ENCODE measurements at places on chromosomes 2 and 18. TPM values are rescaled to one million over a fixed set of nuclear protein-coding genes. Genes with fewer than 3 reads are reported as not detected.

DNA sequence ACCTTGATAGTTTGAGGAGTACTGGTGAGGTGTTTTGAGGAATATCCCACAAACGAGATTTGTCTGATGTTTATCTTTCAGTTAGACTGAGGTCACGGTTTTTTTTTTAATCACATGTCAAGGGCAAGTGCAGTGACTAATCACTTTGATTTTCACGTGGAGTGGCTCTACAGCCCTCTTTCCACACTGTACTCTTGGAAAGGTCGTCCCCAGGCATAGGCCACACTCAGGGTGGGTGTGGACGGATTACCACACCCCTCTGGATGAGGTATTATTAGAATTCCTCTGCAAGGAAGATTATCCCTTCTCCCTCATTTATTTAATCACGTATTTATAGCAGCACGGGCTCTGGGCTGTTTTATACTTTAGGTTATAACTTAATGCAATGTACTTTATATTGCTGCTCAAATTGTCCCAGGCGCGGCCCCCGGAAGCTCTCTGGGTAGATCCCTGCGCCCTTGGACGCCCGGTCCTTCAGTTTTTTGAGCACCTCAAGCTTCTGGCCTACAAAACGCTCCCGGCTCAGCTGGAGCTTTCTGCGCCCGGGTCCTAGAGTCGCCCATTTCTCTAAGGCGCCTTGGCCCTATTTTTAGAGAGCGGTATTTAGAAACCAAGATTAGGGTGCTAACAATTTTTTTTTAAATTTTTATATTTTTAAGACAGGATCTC lies 515 bp upstream of the PLEKHB2 start:
- peaks cover 10% of the 10 kb centered on the region for H3K4me1 ChIP-seq
- no peaks in the 10 kb centered on the region for H3K27me3 ChIP-seq
- no peaks in the 10 kb centered on the region for H3K36me3 ChIP-seq
- DNase-seq = peak; percentile 43
- peak overlapping the region; percentile 99 for H3K4me3 ChIP-seq

DNA sequence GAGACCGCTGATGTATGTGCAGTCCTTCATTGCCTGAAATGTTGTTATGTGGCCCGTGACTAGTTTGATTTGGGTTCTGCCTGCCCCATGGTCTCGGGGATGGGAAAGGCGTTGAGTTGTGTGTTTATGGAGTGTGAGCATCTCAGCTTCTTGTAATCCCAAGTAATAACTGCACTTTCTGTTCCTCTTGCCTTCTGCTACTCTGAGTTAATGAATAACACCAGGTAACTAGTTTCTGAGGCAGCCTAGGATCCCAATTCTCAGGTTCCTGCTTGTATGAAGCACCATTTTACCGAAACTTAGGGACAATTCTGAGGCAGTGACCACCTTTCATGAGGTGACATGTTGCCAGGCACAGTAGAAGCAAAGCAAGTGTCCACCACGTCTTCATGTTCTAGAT lies 170.0 kb downstream of the ALK start:
- H3K4me3 ChIP-seq = no peak overlapping the region
- no peak overlapping the region for H3K27ac ChIP-seq
- DNase-seq = no peak
- no peaks in the 10 kb centered on the region for H3K4me1 ChIP-seq

ZNF892 gene
- 3.4 TPM for polyA plus RNA-seq

GRCh38 chr2:231017231-231017598 lies 20.1 kb upstream of the C2orf72 start:
- H3K4me1 ChIP-seq = no peaks in the 10 kb centered on the region
- DNase-seq = no peak
- no peaks in the 10 kb centered on the region for H3K36me3 ChIP-seq
- peaks cover 11% of the 10 kb centered on the region for H3K27me3 ChIP-seq
- H3K4me3 ChIP-seq = no peak overlapping the region

DNA sequence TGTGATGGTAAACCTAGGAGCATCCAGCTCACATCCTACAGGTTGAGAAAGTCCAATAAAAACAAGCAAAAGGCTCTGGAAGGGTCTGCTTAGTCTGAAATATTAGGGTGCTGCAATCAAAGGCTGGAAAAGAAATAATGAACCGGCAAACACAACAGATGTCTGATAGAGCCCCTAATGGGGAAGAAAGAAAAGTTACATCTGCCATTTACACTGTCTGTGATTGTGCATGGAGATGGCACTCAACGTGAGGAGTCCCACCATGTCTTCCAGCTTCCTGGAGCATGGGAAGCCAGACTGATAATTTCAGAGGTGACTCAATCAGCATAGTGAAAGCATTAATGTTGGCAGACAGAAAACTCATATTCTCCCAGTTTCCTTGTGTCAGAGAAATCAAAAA lies 307.8 kb downstream of the EPHA4 start:
- DNase-seq = no peak
- H3K27ac ChIP-seq = no peak overlapping the region
- no peaks in the 10 kb centered on the region for H3K36me3 ChIP-seq
- no peaks in the 10 kb centered on the region for H3K27me3 ChIP-seq
- no peaks in the 10 kb centered on the region for H3K4me1 ChIP-seq
- no peak overlapping the region for H3K4me3 ChIP-seq

GRCh38 chr18:61710082-61710620 lies 182.7 kb downstream of the RNF152 start:
- no peak for DNase-seq
- no peaks in the 10 kb centered on the region for H3K36me3 ChIP-seq
- no peaks in the 10 kb centered on the region for H3K27me3 ChIP-seq
- H3K4me1 ChIP-seq = no peaks in the 10 kb centered on the region
- H3K4me3 ChIP-seq = no peak overlapping the region

ZFAND2B gene
- 22.7 TPM for polyA plus RNA-seq

DNA sequence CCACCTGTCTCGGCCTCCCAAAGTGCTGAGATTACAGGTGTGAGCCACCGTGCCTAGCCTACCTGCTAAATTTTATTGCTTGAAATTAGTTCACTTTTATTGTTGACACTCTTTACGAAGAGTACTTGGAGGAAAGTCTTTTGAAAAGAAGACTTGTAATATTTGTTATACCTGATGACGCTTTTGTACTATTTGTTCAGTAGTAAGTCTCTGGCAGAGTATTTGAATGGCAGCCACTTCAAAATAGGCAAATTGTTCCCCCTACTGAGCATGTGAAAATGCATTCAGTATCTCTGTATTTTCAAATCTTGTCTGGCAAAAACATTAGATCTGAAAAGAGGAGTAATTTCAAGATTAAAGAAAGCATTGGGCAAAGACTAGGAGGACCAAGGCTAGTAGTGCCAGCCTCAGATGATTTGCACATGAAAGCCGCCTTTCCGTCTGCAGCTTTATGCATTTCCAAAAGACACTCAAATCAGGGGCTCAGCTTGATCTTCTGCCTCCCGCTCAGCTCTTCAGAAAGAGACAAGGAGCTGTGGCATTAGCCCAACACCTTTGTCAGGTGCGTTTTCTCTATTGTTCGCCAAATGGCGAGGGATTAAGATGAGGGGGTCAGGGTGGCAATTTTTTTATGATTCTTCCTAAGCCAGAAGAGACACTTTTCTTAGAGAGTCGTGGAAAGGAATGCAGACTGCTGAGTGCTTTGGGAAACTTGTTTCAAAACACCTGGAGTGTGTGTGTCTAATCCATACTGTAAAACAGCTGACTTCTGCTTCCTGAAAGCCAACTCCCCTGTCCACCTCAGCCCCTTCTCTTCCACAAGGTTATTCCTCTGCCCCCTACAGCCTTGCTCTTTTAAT lies 18.8 kb upstream of the FOXI3 start:
- H3K4me3 ChIP-seq = no peak overlapping the region
- no peaks in the 10 kb centered on the region for H3K4me1 ChIP-seq
- no peaks in the 10 kb centered on the region for H3K36me3 ChIP-seq
- peaks cover 2% of the 10 kb centered on the region for H3K27me3 ChIP-seq

DNA sequence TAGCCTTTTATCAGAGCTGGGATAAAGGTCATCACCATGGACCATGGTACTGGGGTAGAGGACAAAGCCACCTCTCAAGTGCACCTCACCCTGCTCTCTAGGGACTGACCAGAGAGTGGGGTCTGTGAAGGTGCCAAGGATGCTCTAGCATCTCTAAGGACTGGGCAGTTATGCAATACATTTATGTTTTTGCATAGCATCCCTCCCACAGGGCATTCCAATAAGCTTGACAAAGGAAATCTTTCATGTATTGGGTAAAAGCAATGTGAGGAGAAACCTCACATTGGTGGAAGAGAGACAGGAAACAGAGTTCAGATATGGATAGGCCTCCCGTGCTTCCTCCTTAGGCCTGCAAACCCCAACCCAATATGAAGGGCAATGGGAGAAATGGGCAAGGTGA lies 31.6 kb downstream of the STK39 start:
- no peak overlapping the region for H3K4me3 ChIP-seq
- no peak for DNase-seq
- no peaks in the 10 kb centered on the region for H3K36me3 ChIP-seq
- H3K27ac ChIP-seq = no peak overlapping the region
- H3K4me1 ChIP-seq = no peaks in the 10 kb centered on the region
- no peaks in the 10 kb centered on the region for H3K27me3 ChIP-seq

GRCh38 chr2:85678794-85679672 lies 11.0 kb upstream of the SFTPB start:
- H3K4me3 ChIP-seq = no peak overlapping the region
- peaks cover 11% of the 10 kb centered on the region for H3K4me1 ChIP-seq

- H3K27ac ChIP-seq = no peak overlapping the region
- peaks cover 11% of the 10 kb centered on the region for H3K27me3 ChIP-seq
- no peak overlapping the region for H3K4me3 ChIP-seq
- DNase-seq = no peak
- H3K4me1 ChIP-seq = peaks cover 32% of the 10 kb centered on the region
Observed at GRCh38 chr2:120542911-120543527, 192.6 kb upstream of the GLI2 start.

DNA sequence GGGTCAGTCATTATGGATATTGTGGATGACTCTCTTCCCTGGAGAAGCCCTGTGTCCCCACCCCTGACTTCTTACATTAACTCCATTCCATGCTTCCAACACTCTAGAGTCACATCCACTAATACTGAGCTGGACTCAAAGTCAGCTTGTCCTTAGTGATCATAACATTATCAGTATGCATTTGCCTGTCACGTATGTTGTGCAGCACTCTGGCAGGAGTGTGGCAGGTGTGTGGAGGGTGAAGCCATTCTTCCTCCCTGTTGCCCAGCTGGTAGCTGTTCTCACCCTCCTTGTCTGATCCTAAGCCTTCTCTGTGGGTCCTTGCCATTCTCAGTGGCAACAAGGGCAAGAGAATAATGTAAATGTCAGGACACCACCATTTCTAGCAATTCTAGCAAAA lies 334.1 kb upstream of the RAB6C start:
- H3K27me3 ChIP-seq = no peaks in the 10 kb centered on the region
- H3K4me1 ChIP-seq = no peaks in the 10 kb centered on the region
- H3K4me3 ChIP-seq = no peak overlapping the region
- no peak overlapping the region for H3K27ac ChIP-seq

STPG4 gene
- polyA plus RNA-seq = not detected

- DNase-seq = no peak
- H3K4me3 ChIP-seq = no peak overlapping the region
- H3K27ac ChIP-seq = no peak overlapping the region
- H3K36me3 ChIP-seq = no peaks in the 10 kb centered on the region
- no peaks in the 10 kb centered on the region for H3K27me3 ChIP-seq
Observed at GRCh38 chr2:224219781-224220180, 180.7 kb upstream of the SERPINE2 start.

GCG gene
- 12.2 TPM for polyA plus RNA-seq

DNA sequence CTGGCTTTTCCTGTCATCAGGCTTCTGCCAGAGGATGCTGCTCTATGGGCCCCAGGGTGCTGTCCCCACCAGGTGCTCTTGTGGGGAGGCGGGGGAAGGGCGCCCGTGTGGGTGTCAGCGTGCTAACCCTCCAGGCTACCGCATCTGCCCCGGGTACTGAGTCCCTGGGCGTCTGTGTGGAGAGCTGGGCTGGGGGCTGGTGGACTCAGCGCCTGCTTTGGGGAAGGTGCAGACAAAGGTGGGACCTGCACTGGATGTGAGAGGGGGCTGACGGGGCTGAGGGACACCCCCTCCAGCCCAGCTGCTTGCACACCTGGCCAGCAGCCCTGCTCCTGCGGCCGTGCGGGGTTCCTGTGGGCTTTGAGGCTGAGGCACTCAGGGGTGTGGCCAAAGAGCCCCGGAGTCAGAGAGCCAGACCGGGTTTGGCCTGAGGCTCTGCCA lies 120.7 kb upstream of the PXDN start:
- no peaks in the 10 kb centered on the region for H3K36me3 ChIP-seq
- no peak overlapping the region for H3K4me3 ChIP-seq
- H3K27ac ChIP-seq = no peak overlapping the region
- DNase-seq = peak; percentile 17
- peaks cover 35% of the 10 kb centered on the region for H3K27me3 ChIP-seq

MYO1B gene
- polyA plus RNA-seq = 85.7 TPM

DNA sequence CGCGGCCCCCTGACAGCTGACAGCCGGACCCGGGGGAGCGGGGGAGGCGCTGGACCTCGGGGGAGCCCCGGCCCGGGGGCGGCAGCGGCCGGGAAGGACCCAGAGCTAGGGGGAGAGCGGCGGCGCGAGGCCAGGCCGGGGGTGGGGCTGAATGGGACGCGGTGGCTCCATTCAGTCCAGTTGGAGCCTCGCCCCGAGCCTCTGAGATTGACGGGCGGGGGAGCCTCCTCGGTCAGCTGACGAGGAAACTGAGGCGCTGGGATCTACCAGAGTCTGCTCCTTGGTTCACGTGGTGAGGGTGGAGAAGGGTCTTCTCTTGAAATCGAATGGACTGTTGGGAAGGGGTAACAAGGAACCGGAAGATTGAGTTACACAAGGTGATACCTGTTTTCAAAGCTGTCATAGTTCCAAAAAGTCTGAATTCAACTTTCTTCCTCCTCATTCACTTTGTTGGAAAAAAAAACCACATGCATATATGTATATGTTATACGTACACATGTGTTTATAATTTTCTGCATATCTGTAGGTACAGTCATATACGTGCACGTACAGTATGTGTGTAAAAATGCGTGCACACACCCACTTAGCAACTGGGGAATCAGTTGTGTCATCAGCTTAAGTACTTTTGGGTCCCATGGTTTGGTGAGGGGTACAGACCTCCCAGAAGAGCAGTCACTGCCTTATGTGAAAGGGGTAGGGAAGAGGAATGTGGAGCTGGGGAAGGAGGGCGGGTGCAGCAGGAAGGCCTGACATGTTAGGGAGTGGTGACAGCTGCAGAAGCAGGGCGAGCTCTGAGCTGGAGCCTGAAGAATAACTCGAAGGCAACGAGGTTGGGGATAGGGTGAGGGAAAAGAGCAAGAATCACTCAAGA lies 628 bp downstream of the PPP1R7 start:
- peak overlapping the region; percentile 77 for H3K27ac ChIP-seq
- H3K36me3 ChIP-seq = peaks cover 14% of the 10 kb centered on the region
- peak overlapping the region; percentile 77 for H3K4me3 ChIP-seq

PTMA gene
- polyA plus RNA-seq = 598 TPM

GRCh38 chr2:190350371-190350770 lies 7.0 kb downstream of the INPP1 start:
- H3K27ac ChIP-seq = no peak overlapping the region
- peaks cover 2% of the 10 kb centered on the region for H3K36me3 ChIP-seq
- H3K4me1 ChIP-seq = peaks cover 3% of the 10 kb centered on the region
- H3K27me3 ChIP-seq = no peaks in the 10 kb centered on the region

GRCh38 chr2:16092861-16093638 lies 152.7 kb downstream of the MYCN start:
- no peak for DNase-seq
- peaks cover 7% of the 10 kb centered on the region for H3K4me1 ChIP-seq
- no peak overlapping the region for H3K27ac ChIP-seq
- H3K27me3 ChIP-seq = no peaks in the 10 kb centered on the region
- H3K36me3 ChIP-seq = no peaks in the 10 kb centered on the region
- no peak overlapping the region for H3K4me3 ChIP-seq
